Neuronal stem cell (in vitro differentiated cells): ENCODE measurements at places on chromosomes 4 and X.

DNA sequence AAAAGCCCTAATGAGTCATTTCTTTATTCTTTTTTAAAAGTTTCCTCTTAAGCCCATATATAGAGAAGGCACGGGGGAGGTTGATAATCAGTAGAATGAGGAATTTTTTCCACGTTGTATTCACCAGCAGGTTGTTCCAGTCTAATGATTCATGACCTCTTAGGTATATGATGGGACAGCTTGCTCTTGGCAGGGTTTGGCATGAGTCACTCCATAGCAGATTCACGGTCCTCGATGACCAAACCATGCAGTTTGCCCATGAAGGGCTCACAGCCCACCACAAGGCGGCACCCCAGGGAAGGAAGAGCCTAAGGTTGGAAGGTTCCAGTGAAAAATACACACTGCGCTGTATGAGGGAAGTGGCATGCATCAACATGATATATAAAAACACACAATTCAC, 623.8 kb upstream of the DIPK2B start:
- no peak for DNase-seq

- DNase-seq, result no peak
Observed at GRCh38 chr4:6468376-6468775, 4.0 kb downstream of the PPP2R2C start.

GRCh38 chr4:15395311-15395710, 32.5 kb upstream of the C1QTNF7 start:
- DNase-seq, result no peak

GRCh38 chr4:177041356-177041755, 248.6 kb upstream of the VEGFC start:
- no peak for DNase-seq

DNA sequence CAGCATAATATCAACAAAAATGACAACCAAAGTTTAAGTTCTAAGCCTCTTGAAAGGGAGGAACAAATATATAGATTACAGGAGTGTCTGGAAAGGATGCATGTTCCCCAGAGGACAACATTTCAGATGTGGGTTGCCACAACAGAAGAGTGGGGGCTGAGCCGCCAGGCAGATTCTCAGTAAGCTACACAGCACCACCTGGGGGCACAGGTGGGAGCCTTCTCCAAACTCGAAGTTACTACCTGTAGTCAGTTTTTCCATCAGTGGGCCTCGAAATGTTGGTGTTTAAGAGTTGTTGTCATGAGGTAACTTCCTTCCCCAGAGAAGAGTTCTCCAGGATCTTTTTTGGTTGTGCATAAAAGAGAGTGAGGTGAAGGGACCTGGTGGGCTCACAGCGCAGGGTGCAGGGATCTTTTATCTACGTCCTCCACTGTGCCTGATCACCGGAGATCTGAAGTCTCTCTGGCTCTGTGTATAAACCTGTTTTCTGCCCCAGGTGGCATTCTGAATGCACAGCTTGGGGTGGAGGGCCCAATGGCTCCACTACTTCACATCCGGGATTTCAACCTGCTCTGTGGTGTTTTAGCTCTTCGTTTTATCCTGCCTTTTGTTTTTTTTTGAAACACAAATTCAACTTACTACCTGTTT, 58.4 kb upstream of the STS start:
- no peak for DNase-seq

DNA sequence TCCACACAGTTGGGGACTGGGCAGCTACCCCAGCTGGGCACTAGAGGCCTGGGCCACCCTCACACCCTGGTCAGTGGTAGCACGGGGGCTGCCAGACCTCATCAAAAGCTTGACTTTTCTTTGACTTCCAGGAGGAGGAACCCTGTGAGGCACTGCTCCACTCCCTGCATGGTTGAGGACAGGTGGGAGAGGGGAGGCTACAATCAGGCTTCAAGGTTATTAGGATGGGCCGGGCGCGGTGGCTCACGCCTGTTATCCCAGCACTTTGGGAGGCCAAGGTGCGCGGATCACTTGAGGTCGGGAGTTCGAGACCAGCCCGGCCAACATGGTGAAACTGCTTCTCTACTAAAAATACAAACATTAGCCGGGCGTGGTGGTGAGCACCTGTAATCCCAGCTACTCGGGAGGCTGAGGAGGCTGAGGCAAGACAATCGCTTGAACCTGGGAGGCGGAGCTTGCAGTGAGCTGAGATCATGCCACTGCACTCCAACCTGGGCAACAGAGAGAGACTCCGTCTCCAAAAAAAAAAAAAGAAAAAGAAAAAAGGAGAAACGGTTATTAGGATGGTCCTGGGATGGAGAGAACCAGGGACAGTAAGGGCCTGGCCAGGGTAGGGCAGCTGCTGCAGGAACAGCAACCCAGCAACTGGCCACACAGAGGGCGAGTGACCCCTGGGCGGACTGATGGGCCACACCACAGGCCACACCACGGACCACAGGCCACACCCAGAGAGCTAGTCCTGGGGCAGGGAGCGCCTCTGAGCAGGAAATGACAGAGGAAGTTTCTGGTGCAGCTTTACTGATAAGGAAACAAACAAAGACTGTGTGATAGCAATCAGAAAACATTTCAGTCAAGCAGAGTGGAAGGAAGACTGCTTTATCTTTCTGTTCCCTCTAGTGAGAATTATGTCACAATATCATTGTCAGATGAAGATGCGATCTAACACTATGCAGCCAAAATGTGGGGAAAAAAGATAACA, 20.5 kb upstream of the OPN1LW start:
- no peak for DNase-seq

GRCh38 chr4:7121866-7122653, 54.2 kb upstream of the GRPEL1 start:
- no peak for DNase-seq

- no peak for DNase-seq
Observed at GRCh38 chr4:156598138-156598681, 373.4 kb downstream of the PDGFC start.

- DNase-seq, result peak; percentile 47
Observed at GRCh38 chr4:54440394-54441136, 211.5 kb downstream of the PDGFRA start.

GRCh38 chrX:17960891-17961290, 99.8 kb upstream of the RAI2 start:
- no peak for DNase-seq

- no peak for DNase-seq
Observed at GRCh38 chr4:76758996-76759395, 138.9 kb downstream of the SOWAHB start.

- DNase-seq, result no peak
Observed at GRCh38 chrX:110276778-110277177, 41.1 kb downstream of the AMMECR1 start.

- DNase-seq, result no peak
Observed at GRCh38 chr4:10347281-10347795, 109.9 kb downstream of the ZNF518B start.

DNA sequence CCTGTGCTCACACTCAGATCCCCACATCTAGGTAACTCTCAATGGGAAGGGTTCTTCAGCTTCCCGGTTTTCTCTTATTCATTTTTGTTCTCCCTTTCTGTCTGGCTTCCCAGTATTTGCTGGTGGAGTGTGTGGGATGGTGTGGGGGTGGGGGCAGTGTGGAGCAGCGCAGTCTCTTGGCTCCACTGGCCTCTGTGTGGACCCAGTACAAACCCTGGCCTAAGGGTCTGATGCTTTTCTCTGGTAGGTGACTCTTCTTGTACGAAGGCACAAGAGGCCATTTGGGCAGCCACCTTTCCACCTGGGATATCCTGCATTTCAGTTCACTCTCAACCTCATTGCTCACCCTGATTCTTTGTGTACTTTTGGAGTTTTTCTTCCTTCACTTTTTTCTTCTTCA, 71.3 kb downstream of the NBDY start:
- DNase-seq, result no peak

- no peak for DNase-seq
Observed at GRCh38 chrX:23864742-23865326, 42.9 kb downstream of the APOO start.

DNA sequence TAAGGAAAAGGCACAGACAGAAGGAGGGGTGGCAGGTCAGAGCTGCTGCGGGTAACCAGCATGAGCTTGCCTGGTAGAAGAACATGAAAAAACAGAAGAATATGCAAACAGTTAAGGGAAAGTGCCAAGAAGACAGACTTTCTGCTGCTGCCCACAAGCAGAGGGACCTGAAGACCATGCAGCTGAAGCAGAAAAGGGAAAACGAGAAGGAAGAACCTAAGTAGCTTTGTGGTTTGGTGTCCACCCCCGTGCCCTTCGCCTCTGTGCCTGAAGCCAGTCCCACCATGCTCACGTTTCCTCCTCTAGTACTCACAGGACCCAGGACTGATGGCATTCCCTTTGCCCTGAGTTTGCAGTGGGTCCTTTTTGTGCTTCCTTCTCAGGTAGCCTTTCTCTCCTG, 62.8 kb downstream of the UBA6 start:
- DNase-seq, result no peak

- no peak for DNase-seq
Observed at GRCh38 chr4:4647041-4647440, 105.2 kb upstream of the STX18 start.

- no peak for DNase-seq
Observed at GRCh38 chr4:160238790-160239189, 1135.9 kb downstream of the RAPGEF2 start.

DNA sequence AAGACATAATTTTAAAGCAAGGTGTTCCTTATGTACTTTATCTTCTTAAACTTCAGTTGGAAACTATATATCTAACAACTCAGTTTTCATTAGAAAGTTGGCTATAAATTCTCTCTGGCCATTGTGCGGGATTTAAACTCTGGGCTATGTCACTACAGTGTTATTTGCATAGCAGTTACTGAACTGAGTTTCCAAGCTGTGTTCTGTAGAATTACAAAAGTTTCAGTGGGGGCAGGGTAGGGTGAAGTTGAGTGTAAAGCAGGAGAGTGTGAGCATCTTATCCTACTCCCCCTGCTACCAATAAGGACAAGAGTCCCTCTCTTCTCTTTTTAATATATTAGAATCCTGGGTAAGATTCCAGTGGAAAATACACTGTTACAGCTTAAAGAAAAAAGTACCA, 254.5 kb upstream of the SLITRK2 start:
- DNase-seq, result no peak

- DNase-seq, result no peak
Observed at GRCh38 chr4:94348666-94349065, 6.0 kb upstream of the HPGDS start.

- DNase-seq, result no peak
Observed at GRCh38 chr4:102316585-102316984, 28.7 kb downstream of the SLC39A8 start.

GRCh38 chr4:84419201-84419600, 79.9 kb downstream of the NKX6-1 start:
- no peak for DNase-seq

DNA sequence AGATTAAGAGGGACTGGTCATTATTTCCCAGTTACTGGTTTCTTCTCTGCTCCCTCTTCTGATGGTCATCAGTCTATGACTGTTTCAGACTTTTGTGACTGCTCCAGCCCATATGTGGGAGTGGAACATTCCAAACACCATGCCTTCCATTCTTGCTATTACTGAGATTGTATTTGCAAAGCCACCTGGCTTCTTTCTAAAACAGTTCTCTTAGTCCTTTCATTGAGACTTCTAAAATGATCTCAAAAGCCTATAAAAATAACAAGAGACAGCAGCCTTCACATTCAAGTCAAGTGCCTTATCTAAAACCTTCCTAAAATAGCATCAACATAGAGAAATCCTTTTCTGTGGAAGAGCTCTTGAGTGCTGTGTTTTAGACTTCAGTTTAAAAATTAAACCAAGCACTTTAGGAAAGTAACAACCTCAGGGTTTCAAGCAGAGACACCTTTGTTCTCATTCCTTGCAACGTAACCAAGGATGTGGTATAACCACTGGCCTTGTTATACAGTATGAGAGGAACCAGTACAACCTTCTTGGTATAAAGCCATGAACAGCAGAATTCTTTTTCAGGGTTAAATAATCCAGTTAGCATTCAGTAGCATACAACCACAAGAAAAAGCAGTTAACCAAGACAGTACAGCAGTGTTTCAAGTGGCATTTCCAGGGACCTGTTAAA, 97.1 kb downstream of the NFKB1 start:
- DNase-seq, result no peak

- no peak for DNase-seq
Observed at GRCh38 chr4:86586626-86587380, 7.3 kb upstream of the PTPN13 start.

DNA sequence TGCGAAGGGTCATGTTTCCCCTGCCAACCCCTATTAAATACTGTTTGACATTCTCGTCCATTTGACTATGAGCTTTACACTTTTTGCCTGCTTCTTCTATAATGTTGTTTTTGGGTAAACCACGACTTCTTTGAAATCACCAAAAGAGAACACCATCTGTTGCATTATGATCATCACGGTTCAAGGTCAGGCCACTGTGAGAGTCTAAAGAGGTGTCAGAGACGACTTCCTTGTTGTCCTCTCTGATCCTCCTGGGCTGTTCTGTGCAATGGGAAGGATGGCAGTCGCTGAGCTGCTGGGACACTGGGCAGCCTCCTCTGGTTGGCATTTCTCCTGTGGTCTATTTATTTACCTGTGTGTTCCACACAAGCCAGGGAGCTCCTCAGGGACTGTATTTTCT, 137.5 kb downstream of the RASL11B start:
- DNase-seq, result no peak

DNA sequence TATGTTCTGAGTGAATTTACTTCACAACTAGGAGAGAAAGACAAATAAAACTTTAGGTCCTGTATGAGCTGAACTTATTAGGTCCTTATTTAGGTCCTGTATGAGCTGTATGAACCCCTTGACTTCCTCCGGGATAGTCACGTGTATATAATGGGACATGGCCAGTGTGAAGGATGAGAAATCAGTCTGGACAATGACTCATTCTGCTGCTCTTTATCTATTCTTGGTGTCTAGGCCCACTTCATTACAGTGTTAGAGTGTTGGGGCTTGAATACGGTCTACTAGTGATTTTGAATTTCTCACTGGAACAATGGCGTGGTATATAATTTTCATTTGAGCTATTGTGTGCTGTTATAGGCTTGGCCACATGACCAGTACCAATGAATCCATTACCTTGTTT, 21.9 kb downstream of the STK26 start:
- no peak for DNase-seq

DNA sequence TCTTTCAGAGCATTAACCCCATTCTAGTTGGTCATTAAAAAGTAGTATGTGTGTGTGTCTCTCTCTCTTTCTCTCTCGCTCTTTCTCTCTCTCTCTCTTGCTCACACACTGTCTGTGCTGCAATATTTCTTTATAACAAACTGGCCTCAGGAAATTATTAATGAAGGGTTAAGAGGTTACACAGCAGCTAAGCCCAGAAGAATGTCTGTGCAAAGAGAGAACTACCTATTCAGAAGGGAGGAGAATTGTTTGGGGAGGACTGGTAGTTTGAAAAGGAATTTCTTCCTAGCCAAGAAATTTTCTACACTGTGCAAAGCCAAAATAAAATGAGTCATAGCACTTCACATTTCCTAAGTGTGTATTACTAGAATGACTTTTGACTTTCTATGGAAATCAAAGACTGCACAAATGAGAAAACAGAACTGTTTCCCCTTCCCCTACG, 22.2 kb downstream of the PDGFC start:
- no peak for DNase-seq

GRCh38 chr4:120688791-120689190, 233.7 kb downstream of the PRDM5 start:
- no peak for DNase-seq

GRCh38 chrX:111443946-111444345, 32.0 kb upstream of the DCX start:
- no peak for DNase-seq

GRCh38 chrX:107566604-107567262, 61.6 kb upstream of the PRPS1 start:
- no peak for DNase-seq

- DNase-seq, result no peak
Observed at GRCh38 chr4:41639291-41639690, 101.3 kb downstream of the LIMCH1 start.
